Trophoblast cell (in vitro differentiated cells and primary cell): ENCODE measurements at places on chromosomes 7 and 10.

DNA sequence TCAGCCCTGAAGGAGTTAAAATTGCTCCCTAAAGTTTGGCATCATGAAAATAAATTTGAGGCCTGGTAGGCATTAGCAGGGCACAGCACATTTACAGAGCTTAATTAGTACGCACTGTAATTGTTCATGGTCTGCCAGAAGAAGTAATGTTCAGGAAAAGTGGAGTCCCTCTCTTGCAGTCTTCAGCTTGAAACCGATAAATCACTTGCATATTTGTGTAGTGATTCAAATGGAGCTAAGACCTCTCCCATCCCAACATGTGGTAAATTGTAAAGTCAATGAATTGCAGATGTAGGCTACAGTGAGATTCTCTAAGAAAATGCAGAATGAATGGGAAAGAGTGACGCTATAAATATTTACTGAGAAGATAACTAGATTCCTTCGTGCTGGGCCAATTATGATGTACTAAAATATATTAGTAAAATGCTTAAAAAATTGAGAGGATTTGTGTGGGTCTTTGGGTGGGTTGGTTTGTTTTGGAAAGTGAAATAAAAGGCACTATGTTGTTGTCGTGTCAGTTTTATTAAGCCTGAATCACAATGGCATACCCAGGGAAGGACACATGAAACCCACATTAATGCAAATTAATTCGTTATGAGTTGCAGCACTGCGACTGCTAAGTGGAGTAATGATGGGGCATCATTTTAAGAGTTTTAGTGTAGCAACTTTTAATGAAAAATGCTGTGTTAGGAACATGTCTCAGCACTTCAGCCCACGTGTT, 8.4 kb downstream of the TCF7L2 start:
- H3K4me3 ChIP-seq: no peak overlapping the region
- no peaks in the 10 kb centered on the region for H3K36me3 ChIP-seq
- peak; percentile 44 for DNase-seq
- peaks cover 33% of the 10 kb centered on the region for H3K4me1 ChIP-seq
- peak overlapping the region; percentile 64 for H3K27ac ChIP-seq

DNA sequence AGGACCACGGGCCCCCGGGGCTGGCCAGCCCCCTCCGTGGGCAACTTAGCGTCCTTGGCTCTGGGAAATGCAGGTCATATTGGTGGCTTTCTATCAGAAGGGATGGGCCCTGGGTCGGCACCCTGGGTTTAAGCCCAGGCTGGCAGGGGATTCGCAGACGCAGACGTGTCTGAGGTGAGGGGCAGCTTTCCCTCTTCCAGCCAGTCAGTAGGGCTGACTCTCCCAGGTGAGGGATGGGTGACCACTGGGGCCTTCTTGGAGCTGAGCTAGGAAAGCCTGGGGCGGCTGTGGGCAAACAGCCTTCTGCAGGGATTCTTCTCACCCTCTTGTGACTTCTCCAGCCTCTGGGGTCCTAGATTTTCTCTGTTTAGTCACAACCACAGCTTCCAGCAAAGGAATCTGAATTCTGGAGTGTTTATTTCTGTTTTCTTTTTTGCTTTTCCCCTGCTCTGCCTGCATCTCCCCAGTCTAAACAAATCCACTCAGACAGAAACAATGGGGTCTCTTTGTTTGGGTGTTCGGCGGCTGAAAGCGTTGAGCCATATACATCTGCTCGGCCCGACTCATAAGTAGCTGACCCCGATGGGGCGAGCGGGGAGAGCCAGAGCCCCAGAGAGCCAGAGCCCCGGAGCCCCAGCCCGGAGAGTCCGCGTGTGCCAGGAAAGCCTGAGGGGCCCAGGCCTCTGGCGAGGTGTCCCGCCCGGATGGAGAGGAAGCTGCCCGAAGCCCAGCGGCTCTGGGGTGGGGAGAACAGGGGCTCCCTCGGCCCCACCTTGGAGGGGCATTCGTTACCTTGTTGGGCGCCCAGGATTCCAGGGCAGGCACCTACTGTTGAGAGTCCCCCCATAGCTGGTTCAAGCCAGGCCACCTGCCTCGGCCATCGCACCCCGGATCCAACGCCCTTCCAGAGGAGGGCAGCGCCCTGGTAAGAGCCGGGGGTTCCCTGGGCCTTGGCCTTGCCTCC, 2.0 kb downstream of the MNX1 start:
- no peaks in the 10 kb centered on the region for H3K4me1 ChIP-seq
- peaks cover 98% of the 10 kb centered on the region for H3K27me3 ChIP-seq

DNA sequence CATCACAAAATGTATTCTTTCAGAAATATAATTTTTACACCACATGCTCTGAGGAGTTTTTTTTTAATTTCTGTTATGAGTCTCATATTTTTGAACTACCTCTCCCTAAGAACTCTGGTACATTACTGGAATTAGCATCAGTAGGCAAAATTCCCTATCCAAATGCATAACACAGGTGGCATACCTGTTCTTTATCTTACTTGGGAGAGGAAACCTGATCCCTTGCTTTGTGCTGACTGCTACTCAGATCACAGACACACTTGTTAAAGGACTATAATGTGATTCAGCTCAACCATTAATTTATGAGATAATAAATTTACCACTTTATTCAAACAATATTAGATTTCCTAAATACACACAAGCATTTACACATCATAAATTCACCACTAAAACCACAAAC, 617.2 kb downstream of the GRM8 start:
- H3K4me3 ChIP-seq: no peak overlapping the region
- no peak overlapping the region for H3K27ac ChIP-seq
- H3K27me3 ChIP-seq: no peaks in the 10 kb centered on the region
- no peak for DNase-seq

- peak; percentile 14 for DNase-seq
- no peaks in the 10 kb centered on the region for H3K4me1 ChIP-seq
- no peaks in the 10 kb centered on the region for H3K27me3 ChIP-seq
- H3K4me3 ChIP-seq: no peak overlapping the region
- H3K36me3 ChIP-seq: no peaks in the 10 kb centered on the region
- H3K27ac ChIP-seq: no peak overlapping the region
Measured at GRCh38 chr10:33460505-33461294, 126.2 kb upstream of the NRP1 start.

- DNase-seq: no peak
- H3K27me3 ChIP-seq: no peaks in the 10 kb centered on the region
- H3K27ac ChIP-seq: no peak overlapping the region
- no peak overlapping the region for H3K4me3 ChIP-seq
- H3K36me3 ChIP-seq: no peaks in the 10 kb centered on the region
Measured at GRCh38 chr10:106789623-106790022, 374.9 kb downstream of the SORCS1 start.

DNA sequence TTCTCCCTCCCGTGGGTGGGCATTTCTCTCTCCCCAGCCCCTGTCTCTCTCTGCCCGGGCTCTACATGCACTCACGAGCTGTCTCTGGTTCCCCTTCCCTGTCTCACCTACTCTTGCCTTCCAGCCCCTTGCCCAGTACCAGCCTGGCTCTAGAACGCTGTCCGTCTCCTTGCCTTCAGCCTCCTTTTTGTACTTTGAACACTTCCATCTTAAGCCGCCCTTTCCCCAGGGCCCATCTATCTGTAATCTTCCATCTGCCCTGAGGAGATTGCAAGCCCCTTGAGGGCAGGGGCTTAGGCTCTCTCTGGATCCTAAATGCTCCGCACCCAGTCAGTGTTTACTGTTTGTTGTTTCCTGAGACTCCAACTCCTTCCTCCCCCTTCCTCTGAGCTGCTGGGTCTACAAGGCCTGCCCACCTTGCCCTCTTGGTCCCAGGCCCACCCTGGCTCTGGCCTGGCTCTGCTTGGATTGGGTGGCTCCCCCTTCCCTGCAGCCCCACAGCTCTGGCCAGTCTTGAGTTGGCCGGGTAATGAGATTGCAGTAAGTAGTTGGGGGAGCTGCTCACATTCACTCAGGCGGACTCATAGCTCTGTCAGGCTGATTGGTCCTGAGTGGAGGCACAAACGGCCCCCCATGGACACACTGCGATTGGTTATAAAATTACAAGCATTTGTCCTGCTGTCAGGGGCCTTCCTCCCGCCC, 28.3 kb downstream of the POLL start:
- DNase-seq: no peak
- H3K27me3 ChIP-seq: no peaks in the 10 kb centered on the region
- H3K4me3 ChIP-seq: no peak overlapping the region
- H3K36me3 ChIP-seq: no peaks in the 10 kb centered on the region
- H3K4me1 ChIP-seq: peaks cover 3% of the 10 kb centered on the region

DNA sequence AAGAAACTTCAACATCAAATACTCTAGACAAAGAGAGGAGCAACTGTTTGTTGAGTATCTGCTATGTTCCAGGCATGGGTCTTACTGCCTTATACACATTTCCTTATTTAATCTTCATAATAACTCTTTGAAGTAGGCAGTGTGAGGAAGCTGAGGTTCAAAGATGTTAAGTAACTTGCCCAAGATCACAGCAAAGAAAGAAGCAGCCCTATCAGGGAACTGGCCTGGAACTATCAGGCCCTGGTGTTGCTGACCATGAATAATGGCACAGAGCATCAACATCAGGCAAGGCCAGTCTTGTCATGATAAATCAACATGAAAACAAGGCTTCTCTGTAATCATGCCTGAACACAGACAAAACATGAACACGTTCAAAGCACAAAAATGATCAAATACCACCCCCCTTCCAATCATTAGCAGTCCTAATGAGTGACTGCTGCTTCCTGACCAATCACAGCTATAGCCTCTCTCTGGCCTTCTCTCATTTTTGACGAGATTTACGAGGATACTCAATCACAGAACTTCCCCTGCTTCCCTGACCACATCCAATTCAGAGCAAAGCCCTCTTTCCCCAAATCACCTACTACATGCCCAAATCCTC, 2.3 kb downstream of the GSDME start:
- H3K36me3 ChIP-seq: no peaks in the 10 kb centered on the region
- no peaks in the 10 kb centered on the region for H3K27me3 ChIP-seq
- H3K4me3 ChIP-seq: no peak overlapping the region
- DNase-seq: no peak

DNA sequence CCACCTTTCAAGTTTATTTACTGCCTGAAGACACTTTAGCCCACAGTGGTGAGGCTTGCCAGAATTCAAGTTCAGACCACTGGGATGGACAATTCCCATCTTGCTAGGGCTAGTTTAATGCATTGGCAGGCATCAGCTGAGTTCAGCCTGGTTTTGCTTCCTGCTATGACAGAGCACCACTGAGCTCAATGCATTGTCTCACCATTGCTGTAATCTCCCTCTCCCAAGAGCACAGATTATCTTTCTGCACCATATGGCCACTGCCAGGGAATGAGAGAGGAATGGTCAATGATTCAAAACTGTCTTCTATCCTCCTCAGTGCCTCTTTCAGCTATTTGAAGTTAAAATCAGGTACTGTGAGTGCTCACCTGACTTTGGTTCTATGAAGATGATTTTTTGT, 160.8 kb downstream of the XPNPEP1 start:
- H3K4me1 ChIP-seq: no peaks in the 10 kb centered on the region
- H3K27me3 ChIP-seq: no peaks in the 10 kb centered on the region
- DNase-seq: no peak
- H3K4me3 ChIP-seq: no peak overlapping the region
- H3K36me3 ChIP-seq: no peaks in the 10 kb centered on the region

DNA sequence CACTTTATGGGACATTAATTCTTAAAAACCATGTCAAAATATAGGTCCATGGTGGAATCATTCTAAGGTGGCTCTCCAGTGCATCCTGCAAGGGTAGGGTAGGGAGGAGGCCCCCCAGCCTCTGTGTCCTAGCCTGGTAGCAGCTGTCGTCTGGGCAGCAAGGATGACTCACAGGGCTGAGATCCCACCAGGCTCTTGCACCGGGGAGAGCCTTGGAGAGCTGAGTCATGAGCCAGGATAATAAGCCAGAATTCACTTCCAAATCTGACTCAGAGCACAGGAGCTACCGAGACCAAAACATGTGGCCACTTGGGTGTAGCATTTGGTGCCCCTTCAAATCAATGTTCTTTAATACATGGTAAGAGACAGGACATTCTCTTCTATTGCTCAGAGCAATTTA, 298.5 kb downstream of the NEBL start:
- peaks cover 3% of the 10 kb centered on the region for H3K4me1 ChIP-seq
- no peak overlapping the region for H3K27ac ChIP-seq
- H3K27me3 ChIP-seq: no peaks in the 10 kb centered on the region
- DNase-seq: peak; percentile 50

DNA sequence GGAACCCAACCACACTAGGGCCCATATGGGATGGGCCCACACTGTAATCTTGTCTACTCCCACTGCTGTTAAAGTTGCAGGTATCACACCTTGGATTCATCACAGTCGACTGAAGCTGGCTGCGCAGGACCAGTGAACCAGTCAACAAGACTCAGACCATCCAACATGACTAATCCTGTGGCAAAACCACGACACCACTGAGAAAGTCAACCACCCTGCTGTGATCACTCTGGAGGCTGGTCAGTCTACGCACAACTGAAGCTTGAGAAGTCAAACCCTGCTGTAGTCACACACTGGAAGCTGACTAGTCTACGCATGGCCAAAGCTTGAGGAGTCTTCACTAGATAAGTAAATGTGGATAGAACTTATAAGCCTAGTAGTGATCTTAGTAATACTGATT, 9.6 kb upstream of the CYREN start:
- DNase-seq: no peak
- peaks cover 23% of the 10 kb centered on the region for H3K4me1 ChIP-seq
- no peaks in the 10 kb centered on the region for H3K27me3 ChIP-seq
- H3K27ac ChIP-seq: no peak overlapping the region

DNA sequence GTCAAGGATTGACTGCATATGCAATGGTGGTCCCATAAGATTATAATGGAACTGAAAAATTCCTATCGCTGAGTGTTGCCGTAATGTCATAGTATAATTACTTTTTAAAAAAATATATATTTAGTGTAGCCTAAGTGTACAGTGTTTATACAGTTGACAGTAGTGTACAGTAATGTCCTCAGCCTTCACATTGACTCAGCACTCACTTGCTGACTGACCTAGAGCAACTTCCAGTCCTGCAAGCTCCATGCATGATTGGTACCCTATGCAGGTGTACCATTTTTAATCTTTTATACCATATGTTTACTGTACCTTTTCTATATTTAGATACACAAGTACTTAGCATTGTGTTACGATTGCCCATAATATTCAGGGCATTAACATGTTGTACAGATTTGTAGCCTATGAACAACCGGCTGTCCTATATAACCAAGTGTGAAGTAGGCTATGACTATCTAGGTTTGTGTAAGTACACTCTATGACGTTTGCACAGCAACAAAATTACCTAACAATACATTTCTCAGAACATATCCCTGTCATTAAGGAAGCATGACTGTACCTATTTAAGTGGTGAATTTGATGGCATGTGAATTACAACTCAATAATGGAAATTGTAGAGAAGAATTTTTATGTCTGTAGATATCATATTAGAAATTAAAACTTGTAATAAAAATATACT, 40.9 kb downstream of the CCNY start:
- H3K27me3 ChIP-seq: no peaks in the 10 kb centered on the region
- DNase-seq: no peak
- no peak overlapping the region for H3K27ac ChIP-seq
- no peaks in the 10 kb centered on the region for H3K36me3 ChIP-seq

- no peak overlapping the region for H3K4me3 ChIP-seq
- no peak overlapping the region for H3K27ac ChIP-seq
- no peak for DNase-seq
Measured at GRCh38 chr7:129615018-129615417, 3.5 kb downstream of the NRF1 start.

- H3K27ac ChIP-seq: no peak overlapping the region
- no peak overlapping the region for H3K4me3 ChIP-seq
- H3K36me3 ChIP-seq: no peaks in the 10 kb centered on the region
- peaks cover 11% of the 10 kb centered on the region for H3K4me1 ChIP-seq
Measured at GRCh38 chr7:151550656-151551286, 31.1 kb upstream of the RHEB start.

GRCh38 chr10:116761883-116762282, 19.5 kb upstream of the HSPA12A start:
- DNase-seq: no peak
- H3K27me3 ChIP-seq: no peaks in the 10 kb centered on the region
- no peak overlapping the region for H3K4me3 ChIP-seq
- no peaks in the 10 kb centered on the region for H3K36me3 ChIP-seq
